ENCODE measurements at places on chromosomes 2 and 18. TPM values are rescaled to one million over a fixed set of nuclear protein-coding genes. Genes with fewer than 3 reads are reported as not detected.

- no peak for ATAC-seq
Measured at GRCh38 chr2:109500910-109501309, 112.9 kb downstream of the SEPTIN10 start.

GRCh38 chr2:46363535-46364170, 66.4 kb downstream of the EPAS1 start:
- no peak for ATAC-seq

The EVX2 gene
- 0.09 TPM for total RNA-seq

The GATA6 gene
- total RNA-seq, result 0.15 TPM

The ST8SIA5 gene
- total RNA-seq, result 2.8 TPM

All from motor neuron (in vitro differentiated cells).